Activated CD4-positive, CD25-positive, alpha-beta regulatory T cell treated with anti-CD3 and anti-CD28 coated beads, Interleukin-2, amount 50 U/mL, for 16 hours (primary cell): ENCODE measurements at places on chromosomes 7 and 10.

GRCh38 chr7:113374955-113375354 is 256.6 kb upstream of the SMIM30 start:
- no peak for DNase-seq

DNA sequence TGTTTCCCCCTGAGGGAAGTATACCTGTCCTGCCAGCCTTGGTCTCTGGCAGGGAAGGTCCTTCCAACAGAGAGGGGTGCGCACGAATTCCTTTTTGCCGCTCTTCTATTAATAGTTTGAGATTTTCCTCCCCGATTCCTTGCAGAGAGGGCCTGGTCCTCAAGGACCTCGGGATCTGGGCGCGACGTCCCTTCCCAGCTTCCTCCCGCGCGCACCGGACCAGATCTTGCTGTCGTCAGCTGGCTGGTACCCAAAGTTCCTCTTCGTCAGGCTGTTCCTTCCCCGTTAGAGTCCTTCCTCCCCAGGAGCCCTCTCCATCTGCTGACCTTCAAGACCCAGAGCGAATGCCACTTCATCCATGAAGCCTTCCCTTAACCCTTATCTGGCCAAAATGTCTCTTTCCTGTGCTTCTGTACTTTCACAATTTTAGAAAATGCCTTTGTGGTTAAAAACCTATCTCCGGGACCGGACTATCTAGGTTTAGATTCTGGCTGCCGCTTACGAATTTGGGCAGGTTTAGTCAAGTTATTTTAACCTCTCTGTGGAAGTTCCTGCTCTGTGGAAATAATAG is 851 bp upstream of the GOT1 start:
- no peak for DNase-seq

DNA sequence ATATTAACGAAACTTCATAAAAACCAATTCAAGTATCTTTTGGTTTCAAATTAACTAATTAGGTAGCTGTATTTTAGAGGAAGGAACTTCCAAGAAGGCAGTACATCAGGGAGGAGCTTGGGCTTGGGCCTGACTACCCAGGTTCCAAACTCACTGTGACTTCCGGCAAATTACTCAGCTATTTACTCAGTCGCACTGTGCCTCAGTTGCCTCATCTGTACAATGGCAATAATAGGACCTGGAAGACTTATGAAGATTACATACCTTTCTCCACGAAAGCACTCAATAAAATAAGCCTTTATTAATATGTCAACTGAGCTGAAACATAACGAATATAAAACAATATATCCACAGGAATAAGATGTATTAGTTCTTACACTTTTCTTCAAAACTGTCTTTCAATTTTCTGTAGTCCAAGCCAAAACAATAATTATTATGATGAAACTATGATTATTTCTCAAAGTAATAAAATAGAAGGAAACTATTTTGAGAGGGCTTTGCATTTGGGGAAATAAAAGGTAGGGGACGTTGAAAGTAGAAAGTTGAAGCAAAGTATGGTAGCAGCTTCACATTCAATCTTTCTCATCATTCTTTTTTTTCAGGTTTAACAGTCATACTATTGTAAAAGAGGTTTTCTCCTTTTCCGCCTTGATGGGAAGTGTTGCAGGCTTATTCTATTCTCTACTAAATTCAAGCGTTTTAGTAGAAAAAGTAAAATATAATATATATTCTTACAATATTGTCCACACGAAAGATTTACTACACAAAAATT is 10.5 kb upstream of the EBLN1 start:
- no peak for DNase-seq

GRCh38 chr7:119733127-119733879 is 539.7 kb upstream of the KCND2 start:
- DNase-seq, result no peak

- DNase-seq, result peak; percentile 43
These were observed at the start of gene ELAPOR2 for GRCh38 chr7:87059525-87060287. Gene ELAPOR2 (minus strand): TSS chr7:87059654. CDS start chr7:87059513, 141 bp downstream.

DNA sequence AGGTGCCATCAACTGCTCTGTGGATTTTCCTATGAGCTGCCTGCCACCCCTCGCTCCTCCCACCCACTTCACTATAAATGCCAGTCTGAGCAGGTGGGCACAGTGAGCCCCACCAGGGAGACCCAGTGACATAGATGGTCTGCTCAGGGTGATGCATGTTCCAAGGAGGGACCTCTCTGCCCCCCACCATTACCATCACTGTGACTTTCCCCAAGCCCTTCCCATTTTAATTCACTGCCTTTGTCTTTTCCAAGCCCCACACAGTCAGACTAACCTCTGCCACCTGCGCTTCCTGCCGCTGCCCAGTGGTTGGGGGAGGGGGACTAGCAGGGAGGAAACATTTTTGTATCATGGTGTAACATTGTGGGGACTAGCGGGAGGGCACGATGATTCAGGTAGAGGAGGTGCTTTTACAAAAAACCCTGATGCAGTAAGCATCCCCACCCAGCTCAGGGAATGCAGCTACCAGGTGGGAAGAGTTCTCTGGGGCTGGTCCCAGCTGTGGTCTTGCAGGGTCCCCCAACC is 24.6 kb downstream of the PRSS2 start:
- DNase-seq, result no peak
